Effector CD4-positive, alpha-beta T cell (primary cell): ENCODE measurements at places on chromosomes 2 and 18.

- DNase-seq, result no peak
Observed at GRCh38 chr2:88110830-88111229, 17.0 kb downstream of the FABP1 start.

DNA sequence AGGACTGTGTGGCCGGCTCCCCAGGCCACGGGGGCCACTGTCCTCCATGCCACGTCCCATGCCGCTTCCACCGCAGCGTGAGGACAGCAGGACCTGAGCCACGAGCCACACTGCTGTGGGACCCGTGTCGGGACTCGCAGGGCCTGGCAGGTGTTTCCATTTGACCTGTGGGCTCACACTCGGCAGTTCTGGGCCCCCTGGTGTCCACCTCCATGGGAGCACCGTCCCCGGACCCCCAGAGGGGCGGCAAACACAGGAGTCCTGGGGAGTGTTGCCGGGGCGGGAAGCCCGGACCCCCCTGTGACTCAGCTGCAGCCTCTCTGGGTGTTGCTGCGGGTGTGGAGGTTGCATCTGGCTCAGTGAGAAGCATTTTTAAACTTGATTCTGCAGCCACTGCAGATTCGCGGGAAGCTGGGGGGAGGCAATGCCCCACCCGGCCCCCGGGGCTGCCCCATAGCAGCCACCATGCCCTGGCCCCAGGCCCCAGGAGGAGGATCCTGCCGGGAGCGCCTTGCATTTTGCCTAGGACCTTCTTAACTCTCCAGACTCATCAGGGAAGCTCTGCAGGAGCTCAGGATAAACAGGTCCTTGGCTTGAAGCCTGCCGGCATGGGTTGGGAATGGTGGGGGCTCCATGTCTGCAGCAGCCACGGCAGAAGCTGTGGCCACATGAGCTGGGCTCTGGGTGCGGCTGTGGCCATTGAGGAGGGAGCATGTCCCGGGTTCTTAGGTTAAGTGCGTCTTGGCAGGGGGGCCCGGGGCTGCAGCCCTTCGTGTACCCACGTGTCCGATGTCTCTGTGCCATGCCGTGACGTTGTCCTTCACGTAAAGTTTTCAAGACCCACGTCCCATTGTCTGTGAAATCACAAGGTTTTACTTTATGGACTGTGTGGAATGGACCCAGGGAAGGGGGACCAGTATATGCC, 30.9 kb downstream of the NFATC1 start:
- no peak for DNase-seq

- DNase-seq, result no peak
Observed at GRCh38 chr2:174662459-174662858, 64.9 kb upstream of the WIPF1 start.

GRCh38 chr2:147689220-147689909, 155.5 kb upstream of the ACVR2A start:
- no peak for DNase-seq

DNA sequence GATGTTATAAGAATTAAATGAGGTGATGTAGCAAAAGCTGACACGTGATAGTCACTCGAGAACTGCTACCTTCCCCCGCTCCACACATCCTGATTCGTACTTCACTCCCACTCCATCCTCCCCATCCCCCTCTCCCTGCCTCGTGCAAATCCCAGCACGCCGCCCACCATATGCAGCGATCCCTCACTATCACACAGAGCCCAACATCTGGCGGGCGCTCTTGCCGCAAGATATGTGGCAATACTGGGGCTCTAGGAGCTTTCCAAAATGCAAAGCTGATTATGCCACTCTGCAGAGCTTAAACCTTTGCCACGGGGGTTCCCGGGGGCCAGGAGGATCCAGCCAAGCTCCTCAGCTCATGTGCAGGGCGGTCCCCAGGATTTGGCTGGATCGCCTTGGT, 37.4 kb downstream of the DNMT3A start:
- DNase-seq, result no peak

- no peak for DNase-seq
Observed at GRCh38 chr2:219127037-219127635, 33.5 kb downstream of the NHEJ1 start.

DNA sequence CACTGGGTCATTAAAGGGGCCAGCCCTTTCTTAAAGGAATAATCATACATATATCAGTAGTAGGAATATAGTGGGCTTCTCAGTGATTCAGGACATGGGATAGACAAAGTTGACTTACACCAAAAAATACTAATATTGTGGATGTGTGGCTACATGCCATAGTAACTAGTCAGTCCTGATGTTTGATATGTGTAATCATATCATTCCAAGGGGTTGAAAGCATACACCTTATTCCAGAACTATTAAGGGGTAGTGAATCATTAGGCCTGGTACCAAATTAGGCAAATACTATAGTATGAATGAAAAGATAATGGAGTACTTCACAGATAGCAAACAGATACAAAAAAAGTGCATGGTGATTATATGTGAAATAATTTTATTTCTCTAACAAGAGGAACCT, 814.9 kb upstream of the NRXN1 start:
- DNase-seq, result no peak

DNA sequence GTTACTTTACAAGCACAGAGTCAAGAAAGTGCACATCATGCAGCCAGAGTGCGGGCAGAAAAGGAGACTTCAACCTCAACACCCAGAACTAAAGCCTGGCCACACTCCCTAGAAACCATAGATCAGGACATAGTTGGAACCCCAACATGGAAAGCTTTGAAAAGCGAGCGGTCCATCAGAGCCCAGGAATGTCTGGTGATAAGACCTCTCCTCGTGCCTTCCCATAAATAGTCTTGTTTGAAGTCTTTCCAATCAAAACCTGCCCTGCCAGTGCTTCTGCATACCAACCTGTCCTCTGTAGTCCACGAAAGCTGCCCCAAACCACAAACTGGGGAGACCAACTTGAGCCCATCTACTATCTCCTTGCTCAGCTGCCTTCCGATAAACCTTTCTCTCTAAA, 55.5 kb downstream of the NEURL3 start:
- no peak for DNase-seq

DNA sequence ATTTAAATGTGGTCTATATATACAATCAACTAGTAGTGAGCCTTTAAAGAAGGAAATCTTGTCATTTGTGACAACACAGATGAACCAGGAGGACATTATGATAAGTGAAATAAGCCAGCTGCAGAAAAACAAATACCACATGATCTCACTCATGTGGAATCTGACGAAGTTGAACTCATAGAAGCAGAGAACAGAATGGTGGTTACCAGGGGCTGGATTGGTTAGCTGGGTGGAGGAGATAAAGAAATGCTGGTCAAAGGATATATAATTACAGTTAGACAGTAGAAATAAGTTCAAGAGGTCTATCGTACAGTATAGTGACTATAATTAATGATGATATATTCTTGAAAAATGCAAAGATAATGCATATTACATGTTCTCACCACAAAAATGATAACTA, 267.9 kb downstream of the FBXO15 start:
- DNase-seq, result no peak

- no peak for DNase-seq
Observed at GRCh38 chr2:236691799-236692167, 122.2 kb downstream of the ACKR3 start.

DNA sequence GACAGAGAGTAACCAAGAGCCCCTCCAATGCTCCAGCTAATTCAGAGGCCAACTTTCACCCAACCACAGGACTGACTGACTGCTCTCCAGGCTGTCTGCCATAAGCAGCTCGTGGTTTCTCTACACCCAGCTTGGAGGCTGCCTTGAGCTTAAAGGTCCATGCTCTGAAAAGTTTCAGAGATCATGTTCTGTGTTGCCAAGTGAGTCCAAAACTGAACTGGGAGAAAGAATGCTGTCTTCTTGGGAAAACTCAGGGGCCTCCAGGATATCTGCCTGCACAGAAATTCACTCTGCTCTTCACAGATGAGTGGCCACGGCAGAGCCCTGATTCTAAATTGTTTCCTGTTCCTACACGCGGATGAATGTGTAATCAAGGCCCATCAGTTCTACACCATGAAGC, 51.1 kb downstream of the LPIN2 start:
- no peak for DNase-seq

DNA sequence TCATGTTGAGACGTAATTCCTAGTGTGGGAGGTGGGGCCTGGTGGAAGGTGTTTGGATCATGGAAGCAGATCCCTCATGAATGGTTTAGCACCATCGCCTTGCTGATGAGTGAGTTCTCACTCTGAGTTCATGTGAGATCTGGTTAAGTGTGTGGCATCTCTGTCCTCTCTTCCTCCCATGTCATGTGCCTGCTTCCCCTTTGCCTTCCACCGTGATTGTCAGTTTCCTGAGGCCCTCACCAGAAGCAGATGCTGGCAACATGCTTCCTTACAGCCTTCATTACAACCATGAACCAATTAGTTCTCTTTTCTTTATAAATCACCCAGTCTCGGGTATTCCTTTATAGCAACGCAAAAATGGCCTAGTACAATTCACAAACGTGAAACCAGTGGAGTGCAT, 14.6 kb upstream of the MCM6 start:
- DNase-seq, result no peak

- DNase-seq, result no peak
Observed at GRCh38 chr18:57542126-57542525, 44.4 kb downstream of the FECH start.

DNA sequence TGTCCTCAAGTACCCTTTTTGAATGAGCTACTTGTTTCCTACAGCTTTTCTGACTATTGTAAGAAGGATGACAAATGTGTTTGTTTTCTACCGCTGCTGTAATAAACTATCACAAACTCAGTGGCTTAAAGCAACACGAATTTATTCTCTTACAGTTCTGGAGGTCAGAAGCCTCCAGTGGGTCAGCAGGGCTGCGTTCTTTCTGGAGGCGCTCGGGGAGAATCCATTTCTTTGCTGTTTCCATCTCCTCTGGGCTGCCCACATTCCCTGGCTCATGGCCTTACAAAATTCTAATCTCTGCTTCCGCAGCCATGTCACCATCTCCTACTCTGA, 128.5 kb downstream of the SPP2 start:
- no peak for DNase-seq

DNA sequence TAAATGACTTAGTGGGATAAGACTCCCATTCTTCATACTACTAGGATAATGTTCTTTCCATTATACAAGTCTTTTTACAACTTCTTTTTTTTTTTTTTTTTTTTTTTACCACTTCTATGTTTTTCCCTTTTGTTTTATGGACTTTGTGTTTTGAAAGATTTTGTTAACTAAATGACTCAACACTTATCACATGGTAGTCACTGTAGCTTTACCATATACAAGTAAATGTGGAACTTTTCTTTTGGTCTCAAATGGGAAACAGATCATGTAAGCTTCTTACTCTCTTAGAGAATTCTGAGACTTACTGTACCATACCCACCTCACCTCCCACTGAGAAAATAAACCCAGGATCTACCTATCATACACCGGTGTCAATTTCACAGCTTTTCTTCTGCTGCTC, 590.3 kb upstream of the CDH2 start:
- no peak for DNase-seq

- DNase-seq, result no peak
Observed at GRCh38 chr18:23893653-23894052, 120.9 kb upstream of the TTC39C start.
